MM.1S (cell line): ENCODE measurements at places on chromosomes 3 and 15.

DNA sequence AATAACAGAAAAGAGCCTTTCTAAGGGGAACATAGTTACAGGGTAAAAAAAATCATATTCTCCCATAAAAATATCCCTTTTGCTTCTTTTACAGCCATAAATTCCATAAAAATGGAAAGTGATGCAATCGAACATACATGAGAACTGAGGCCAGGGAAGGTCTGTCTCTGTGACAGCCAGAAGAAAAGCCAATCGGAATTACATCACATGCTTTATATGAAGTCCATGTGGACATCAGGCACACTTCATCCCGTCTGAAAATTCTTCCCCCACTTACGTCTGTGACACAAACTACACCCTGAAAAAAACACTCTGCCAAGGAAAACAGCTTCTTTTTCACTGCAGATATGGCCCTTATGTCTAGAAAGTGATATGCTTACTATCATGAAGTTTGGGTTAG, 323.5 kb downstream of the ERC2 start:
- DNase-seq: no peak

- DNase-seq: no peak
Measured at GRCh38 chr3:11583235-11583634, 60.5 kb downstream of the VGLL4 start.

DNA sequence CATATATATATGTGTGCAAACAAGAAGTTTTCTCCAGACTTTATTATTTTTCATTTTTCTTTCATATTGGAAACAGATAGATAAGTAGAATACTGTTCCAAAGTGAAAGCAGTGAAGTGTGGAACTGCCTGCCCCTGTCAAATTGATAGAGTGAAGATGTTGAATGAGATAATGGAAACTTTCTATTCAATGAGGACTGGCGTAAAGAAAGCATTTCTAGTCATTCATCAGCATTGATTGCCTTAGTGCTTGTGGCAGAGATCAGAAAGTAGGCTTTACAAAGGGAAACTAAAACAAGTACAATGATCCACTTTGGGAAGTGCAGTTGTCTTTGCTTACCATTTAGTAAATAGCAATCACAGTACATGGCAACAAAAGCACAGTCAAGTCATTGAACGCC, 300.0 kb downstream of the CADM2 start:
- DNase-seq: no peak

DNA sequence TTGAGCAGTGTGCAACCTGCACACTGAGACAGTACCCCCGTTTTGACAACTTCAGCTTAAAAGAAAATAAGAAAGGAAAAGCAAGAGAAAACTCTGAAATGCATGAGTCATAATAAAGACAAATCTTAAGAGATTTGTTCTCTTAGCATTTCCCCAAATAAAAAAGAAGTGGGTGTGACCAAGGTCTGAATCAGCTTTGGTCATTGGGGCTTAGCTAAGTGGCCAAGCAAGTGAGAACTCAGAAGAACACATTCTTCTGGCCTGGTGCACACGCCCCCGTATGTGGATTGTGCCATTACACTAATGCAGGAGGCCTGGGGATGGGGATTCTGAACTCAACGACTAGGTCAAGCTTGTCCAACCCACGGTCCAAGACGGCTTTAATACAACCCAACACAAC, 56.9 kb upstream of the PDZRN3 start:
- no peak for DNase-seq

DNA sequence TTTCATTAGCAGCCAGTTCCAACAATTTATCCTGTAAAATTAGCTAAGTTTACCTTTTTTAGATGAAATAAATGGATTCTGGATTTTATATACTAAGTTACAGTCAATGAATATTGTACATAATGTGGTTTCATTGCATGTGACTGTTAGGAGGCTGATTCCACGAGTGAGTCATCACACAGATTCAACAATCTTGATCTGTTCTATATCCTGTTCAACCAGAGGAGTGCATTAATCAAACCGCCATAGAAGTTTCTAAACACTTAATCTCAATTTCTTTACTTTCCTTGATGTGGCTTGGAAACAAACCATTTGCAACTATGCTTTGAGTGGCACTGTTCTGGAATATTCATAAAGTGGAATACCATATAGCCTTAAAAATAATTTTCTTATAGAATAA, 15.3 kb downstream of the DNAJC13 start:
- no peak for DNase-seq

GRCh38 chr3:31984321-31984720, 2.8 kb downstream of the ZNF860 start:
- no peak for DNase-seq

- DNase-seq: no peak
Measured at GRCh38 chr15:49902685-49903501, 216.1 kb downstream of the ATP8B4 start.

- no peak for DNase-seq
Measured at GRCh38 chr3:165885558-165886270, 48.5 kb upstream of the BCHE start.

- DNase-seq: no peak
Measured at GRCh38 chr15:91860498-91860897, 7.0 kb downstream of the SLCO3A1 start.

DNA sequence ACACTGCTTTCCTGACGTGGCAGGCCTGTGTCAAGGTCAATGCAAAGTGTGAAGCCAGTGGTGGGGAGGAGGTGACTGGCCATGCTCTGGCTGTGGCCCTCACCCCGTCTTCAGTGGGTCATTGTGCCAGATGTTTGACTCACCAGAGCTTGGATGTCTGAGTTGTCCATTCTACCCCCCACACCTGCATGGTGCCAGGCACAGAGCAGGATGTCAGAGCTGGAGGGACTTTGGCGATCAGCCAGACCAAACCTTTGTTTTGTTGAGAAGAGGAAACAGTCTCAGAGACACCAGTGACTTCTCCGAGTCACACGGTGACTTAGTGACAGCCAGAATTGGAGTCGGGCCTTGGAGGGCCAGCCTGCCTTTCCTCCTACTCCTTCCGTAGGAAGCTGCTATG, 49.5 kb downstream of the SMAD6 start:
- no peak for DNase-seq

- no peak for DNase-seq
Measured at GRCh38 chr3:116200956-116201690, 244.2 kb downstream of the LSAMP start.

- DNase-seq: no peak
Measured at GRCh38 chr15:40436116-40436891, 4.4 kb upstream of the BAHD1 start.

- DNase-seq: peak; percentile 52
Measured at GRCh38 chr15:80567721-80568157, 127.4 kb upstream of the ABHD17C start.

DNA sequence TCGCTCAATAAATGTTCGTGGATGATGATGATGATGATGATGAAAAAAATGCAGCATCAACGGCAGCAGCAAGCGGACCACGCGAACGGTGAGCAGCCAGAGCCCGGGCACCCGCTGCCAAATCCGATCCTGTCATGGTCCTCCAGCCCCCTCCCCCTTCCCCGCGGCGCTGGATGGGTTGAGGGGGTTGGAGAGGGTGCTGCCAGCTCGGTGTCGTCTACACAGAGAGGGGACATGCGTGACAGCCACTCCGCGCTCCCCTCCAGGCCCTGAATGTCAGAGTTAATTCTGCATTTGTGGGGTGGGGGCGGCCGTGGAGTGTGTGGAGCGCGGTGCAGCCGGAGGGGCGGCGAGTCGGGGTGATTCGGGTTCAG, 722 bp downstream of the CACNA1D start:
- DNase-seq: no peak
